Activated T-cell treated with anti-CD3 and anti-CD28 coated beads for 1 hour (primary cell): ENCODE measurements at places on chromosomes 1 and 21.

DNA sequence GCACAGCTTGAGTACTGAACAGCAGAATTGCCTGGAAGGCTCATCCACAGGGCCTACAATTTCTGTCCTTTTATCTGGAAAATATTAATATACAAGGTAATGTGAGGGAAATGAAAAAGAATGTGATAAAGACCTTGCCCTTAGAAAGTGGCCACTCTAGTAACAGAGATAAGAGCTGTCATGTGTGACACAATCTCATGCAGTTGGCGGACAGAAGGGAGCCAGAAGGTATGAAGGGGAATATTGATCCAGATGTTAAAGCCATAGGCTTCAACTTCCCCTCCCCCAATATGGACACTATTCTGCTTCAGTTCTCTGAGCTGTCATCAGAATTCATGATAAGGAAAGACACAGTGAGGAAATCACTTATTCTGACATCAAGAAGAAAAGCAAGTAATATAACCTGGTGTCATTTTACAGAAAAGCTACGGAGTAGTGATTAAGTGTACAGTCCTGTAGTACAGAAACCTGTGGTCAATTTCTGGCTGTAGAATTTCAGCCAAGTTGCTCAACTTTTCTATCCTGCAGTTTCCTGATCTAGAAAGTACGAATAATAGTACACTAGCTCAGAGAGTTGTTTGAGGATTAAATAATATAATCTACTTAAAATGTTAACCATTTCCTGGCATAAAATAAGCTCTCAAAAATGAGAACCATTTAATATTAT, 572.1 kb downstream of the DPYD start:
- DNase-seq: no peak

DNA sequence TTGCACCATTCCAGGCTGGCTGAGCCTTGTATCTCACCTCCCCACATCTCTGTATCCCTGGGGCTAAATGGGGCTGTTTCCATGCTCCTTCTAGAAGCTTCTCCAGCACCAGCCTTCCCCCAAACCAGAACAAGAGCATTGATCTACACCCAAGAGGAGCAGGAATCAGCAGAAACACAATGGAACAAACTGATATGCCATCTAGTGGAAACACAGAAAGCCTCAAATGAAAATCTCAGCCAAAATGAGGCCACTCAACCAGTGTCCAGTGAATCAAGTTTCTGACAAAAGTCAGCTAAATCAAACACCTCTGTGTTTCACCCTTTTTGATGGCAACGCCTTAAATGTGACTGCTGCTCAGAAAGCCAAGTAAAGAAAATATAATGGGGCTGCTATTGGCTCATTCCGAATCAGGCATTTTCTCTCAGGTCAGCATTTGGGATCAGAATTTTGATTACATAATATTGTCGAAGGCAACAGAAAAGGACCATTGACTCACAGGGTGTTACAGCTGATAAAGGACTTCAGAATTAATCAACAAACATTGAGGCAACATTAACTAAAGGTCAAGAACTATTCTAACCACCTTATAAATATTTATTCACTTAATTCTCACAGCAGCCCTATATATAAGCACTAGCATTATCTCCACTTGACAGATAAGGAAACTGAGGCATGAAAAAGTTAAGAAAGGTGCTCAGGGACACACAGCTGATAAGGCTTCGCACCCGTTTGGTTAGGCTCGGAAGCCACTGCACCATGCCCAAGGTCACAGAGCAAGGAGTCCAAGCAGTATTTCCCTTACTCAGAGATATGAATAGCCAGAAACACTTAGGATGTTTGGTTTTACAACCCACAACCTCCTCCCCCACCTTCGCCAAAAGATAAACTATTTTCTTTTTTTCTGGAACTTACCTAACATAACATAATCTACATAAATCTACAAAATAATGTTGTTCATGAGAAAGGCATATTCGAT, 85.8 kb upstream of the KCNJ15 start:
- no peak for DNase-seq

DNA sequence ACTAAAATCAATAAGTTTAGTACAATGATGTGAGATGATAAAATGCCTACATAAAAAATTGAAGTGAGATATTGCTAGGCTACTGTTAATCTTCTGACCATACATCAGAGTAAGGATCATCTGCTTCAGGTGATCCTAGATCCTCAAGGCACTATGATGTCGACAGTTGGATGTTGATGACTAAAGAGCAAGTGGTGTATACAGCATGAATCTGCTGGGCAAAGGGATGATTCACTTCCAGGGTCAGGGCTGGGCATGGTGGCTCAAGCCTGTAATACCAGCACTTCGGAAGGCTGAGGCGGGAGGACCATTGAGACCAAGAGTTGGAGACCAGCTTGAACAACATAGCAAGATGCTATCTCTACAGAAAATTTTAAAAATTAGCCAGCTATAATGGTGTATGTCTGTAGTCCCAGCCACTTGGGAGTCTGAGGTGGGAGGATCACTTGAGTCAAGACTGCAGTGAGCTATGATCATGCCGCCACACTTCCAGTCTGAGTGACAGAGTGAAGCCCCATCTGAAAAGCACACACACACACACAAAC, 24.6 kb downstream of the NUF2 start:
- DNase-seq: no peak

GRCh38 chr1:192807211-192808162, 1.4 kb upstream of the RGS2 start:
- no peak for DNase-seq

- no peak for DNase-seq
Measured at GRCh38 chr1:47942240-47942629, 55.0 kb downstream of the TRABD2B start.

GRCh38 chr1:205226868-205227583, 720 bp upstream of the TMCC2 start:
- no peak for DNase-seq

DNA sequence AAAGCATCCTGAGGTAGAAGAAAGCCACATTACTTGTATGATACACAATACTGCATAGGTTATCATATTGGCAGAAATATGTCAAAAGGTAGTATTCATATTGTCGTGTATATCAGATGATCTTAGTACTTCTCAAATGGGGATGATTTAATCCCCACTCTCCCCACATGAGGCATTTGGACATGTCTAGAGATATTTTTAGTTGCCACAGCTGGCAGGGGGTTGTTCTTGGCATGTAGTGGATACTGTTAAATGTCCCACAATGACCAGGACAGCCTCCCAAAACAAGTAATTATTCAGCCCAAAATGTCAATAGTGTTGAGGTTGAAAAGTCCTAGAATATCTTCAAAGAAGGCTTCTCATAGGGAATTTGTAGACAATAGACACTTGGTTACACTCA, 162.8 kb downstream of the NEGR1 start:
- no peak for DNase-seq

DNA sequence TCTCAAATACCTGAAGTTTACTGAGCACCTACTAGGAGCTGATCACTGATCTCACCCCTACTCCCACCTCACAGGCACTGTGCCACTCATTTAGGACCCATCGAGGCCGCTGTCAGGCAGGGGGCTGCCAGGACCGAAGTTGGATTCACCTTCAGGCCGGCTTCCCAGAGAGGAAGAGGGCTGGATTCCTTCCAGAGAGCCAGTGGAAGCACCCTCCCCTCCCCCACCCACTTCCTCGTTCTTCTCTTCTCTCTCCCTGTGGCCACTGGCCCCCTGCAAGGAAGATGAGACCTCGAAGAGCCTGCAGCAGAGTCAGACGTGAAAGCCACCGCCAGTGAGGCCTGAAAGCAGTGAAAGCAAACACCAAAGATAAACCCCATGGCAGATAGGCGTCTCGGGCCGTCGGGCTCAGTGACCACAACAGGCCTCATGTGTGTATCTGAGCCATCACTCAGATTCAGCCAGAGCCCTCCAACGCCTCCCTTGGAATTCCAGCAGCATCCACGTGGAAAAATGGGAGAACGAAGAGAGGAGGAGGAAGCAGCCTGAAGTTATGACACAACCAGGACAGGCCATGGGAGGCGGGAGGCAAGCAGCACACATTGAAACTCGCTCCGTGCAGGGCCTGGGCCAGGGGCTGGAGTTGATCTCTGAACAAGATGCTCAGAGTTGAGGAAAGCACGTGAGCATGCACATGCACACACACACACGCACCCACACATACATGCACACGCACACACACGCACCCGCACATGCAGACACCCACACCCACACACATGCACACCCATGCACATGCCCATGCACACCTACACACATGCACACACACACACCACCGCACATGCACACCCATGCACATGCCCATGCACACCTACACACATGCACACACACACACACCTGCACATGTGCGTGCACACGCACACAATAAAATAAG, 6.2 kb upstream of the AGTRAP start:
- no peak for DNase-seq

DNA sequence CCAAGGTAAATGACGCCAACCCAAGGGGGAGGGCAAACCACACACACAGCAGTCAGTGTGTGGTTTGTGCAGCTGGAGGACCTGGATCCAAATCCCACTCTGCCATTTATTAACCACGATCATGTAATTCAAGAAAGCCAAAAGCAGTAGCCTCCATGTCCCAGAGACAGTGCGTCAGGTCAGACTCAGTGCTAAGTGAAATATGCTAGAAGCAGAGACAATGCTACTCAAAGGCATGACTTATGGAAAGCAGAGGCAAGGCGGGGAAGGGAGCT, 13.6 kb downstream of the TTC39A start:
- no peak for DNase-seq

DNA sequence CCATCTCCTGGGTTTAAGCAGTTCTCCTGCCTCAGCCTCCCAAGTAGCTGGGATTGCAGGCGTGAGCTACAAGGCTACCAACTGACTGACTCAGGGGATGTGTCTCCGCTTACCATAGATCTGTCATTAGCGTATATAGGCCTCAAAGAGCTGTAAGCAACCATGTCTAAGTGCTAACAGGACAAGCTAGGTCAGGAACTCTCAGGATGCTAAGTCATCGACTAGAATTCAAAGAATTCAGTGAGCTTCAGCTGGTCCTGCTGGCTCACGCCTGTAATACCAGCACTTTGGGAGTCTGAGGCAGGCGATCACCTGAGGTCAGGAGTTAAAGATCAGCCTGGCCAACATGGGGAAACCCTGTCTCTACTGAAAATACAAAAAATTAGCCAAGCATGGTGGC, 29.5 kb downstream of the CAPN2 start:
- DNase-seq: no peak

- no peak for DNase-seq
Measured at GRCh38 chr1:45585110-45585426, 1.2 kb downstream of the NASP start.

GRCh38 chr1:66175581-66175980, 358.4 kb upstream of the SGIP1 start:
- no peak for DNase-seq

DNA sequence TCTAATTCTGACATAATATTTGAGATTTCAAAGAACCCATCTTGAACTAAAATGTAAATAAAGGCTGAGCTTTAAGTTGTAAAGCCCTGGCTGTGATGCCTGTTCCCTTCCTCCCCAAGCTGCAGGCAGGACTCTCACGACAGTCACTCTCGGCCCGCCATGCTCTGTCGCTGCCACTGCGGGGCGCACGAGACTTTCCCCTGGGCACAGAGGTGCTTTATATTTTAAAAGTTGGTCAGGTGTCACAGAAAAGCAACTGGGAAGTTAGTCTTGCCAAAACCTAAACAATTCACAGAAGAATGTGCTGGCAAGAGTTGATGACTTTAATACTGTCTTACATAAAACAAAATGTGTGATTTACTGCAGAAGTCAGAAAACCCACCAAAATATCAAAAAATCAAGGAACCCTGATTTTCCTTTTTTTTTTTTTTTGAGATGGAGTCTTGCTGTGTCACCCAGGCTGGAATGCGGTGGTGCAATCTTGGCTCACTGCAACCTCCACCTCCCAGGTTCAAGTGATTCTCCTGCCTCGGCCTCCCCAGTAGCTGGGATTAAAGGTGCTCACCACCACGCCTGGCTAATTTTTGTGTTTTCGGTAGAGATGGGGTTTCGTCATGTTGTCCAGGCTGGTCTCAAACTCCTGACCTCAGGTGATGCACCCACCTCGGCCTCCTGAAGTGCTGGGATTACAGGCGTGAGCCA, 10.7 kb downstream of the LRRC47 start:
- no peak for DNase-seq

GRCh38 chr1:194512957-194513356, 1326.5 kb upstream of the B3GALT2 start:
- DNase-seq: no peak

GRCh38 chr1:42732126-42732680, 7.8 kb downstream of the CLDN19 start:
- no peak for DNase-seq

DNA sequence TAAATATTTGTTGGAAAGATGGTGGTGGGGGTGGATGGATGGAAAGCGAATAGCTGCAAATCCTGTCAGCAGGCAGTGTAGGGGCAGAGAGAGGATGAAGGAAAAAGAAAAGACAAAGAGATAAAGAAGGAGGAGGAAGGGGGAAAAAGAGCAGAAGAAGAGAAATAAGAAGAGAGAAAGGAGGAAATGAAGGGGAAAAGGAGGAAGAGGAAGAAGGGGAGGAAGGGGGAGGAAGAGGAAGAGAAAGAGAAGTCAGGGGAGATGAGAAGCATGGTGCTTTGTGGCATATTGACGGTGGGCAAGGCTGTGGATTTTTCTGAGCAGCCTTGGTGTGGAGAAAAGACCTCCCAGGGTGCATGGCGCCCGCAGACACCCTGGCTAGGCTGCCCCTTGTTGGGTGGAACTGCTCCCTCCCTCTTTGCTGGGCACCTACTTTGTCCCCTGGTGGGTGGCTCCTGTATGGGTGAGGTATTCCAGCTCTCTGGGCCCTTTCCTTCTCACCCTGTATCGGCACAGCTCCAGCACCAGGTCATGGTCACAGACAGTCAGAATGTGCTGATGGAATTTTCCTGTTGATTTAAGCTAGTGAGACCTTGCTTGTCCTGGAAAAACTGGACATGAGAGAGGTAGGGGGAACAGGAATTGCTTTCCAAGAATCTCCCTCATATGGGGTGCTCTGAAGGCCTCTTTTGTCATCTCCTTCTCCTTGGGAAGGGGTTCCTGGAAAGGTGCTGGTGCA, 45.7 kb upstream of the TLR5 start:
- no peak for DNase-seq

GRCh38 chr1:227891223-227891954, 56.3 kb downstream of the WNT9A start:
- DNase-seq: no peak

DNA sequence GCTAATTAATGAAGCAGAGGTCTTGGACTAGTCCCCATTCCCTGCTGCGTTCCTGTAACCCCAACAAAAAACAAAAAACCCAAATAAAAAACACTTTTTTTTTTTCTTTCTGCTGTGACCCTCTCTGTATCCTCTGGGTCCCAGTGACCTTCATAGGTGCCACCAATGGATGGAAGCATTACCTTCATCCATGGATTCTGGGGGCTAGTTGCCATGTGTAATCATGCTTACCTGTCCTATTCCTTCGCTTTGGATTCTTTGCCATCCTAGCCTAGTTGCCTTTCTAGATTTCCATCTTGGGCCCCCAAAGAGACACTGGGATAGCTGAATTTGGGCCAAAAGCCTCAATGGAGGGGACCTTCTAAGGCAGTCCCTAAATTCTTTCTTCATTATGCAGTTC, 1208.7 kb downstream of the BRINP3 start:
- DNase-seq: no peak

- no peak for DNase-seq
Measured at GRCh38 chr1:20555758-20556120, 3.4 kb downstream of the FAM43B start.

GRCh38 chr21:37682966-37683365, 233.3 kb downstream of the KCNJ6 start:
- DNase-seq: no peak
